Vagina (tissue), 2 donors: ENCODE measurements at places on chromosomes 1 and 21.

GRCh38 chr1:15020943-15021745 is 132.4 kb upstream of the TMEM51 start:
- no peaks in the 10 kb centered on the region for H3K27me3 ChIP-seq
- no peak for DNase-seq
- H3K4me3 ChIP-seq = no peak overlapping the region
- H3K4me1 ChIP-seq = peaks cover 18% of the 10 kb centered on the region

- no peaks in the 10 kb centered on the region for H3K27me3 ChIP-seq
- no peak for DNase-seq
- H3K4me3 ChIP-seq = no peak overlapping the region
- H3K4me1 ChIP-seq = no peaks in the 10 kb centered on the region
- no peaks in the 10 kb centered on the region for H3K36me3 ChIP-seq
These were observed 26.6 kb upstream of the RWDD3 start for GRCh38 chr1:95207223-95207935.

DNA sequence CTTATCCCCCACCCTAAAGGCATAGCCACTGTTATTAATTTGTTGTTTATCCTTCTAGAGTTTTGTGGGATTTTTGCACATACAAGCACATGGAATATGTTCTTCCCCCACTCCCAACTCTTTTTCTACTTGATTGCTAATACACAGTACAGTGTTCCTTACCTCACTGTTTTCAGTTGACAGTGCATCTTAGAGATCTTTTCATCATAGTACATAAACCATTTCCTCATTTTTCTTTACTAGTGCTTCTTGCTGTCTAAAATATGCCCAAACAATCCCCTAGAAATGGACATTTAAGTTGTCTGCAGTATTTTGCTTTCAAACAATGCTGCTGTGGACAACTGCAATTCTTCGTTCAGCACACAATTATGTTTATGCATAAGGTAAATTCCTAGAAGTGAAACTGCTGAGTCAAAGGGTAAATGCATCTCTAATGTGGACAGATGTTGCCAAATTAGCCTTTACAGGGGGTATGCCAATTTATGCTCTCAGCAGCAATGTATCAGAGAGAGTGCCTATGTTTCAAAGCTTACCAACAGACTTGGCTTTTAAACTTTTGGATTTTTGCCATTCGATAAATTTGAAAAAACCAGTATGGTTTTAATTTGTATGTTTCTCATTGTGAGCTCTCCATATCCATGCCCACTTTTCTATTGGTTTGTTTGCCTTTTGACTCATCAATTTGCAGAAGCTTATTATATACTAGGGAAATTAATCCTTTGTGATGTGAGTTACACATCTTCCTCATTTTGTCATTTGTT is 132.6 kb downstream of the MRPS6 start:
- no peaks in the 10 kb centered on the region for H3K36me3 ChIP-seq
- H3K27ac ChIP-seq = no peak overlapping the region
- H3K4me1 ChIP-seq = peaks cover 35% of the 10 kb centered on the region
- no peaks in the 10 kb centered on the region for H3K27me3 ChIP-seq
- DNase-seq = no peak

DNA sequence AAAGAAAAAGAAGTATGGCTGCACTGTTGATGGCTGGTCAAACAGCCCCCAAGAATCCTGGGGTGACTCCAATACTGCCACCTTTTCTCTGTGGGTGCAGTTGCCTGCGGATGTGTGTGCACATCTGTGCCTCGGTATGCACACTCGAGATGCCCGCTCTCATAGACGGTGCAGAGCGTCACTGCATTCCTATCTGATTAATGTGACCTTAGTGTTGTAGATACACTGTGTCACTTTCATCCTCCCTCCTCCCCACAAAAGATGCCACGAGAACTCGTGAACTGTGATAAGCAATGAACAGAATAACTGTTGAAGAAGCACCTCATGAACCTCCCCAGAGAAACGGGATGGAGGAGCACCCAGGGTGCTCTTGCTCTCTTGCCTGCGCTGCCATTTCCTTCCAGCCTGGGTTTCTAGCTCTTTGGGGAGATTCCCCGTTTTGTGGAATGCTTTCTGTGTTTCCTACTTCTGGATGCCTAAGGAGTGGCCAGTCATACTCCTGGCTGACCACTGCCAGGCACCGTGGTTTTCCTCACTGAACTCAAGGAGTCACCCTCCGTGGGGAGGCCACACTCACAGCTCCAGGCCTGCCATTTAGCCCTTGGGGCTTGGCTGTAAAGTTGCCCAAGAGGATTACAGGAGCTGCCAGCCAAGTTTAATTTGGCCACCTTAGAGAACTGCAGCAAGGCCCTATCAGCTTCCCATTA is 32.0 kb downstream of the NTPCR start:
- H3K4me3 ChIP-seq = no peak overlapping the region
- no peaks in the 10 kb centered on the region for H3K27me3 ChIP-seq
- H3K27ac ChIP-seq = no peak overlapping the region
- no peaks in the 10 kb centered on the region for H3K36me3 ChIP-seq

GRCh38 chr1:28099050-28099769 is 10.8 kb upstream of the EYA3 start:
- H3K36me3 ChIP-seq = no peaks in the 10 kb centered on the region
- no peak for DNase-seq
- no peaks in the 10 kb centered on the region for H3K27me3 ChIP-seq
- no peak overlapping the region for H3K4me3 ChIP-seq
- no peaks in the 10 kb centered on the region for H3K4me1 ChIP-seq

DNA sequence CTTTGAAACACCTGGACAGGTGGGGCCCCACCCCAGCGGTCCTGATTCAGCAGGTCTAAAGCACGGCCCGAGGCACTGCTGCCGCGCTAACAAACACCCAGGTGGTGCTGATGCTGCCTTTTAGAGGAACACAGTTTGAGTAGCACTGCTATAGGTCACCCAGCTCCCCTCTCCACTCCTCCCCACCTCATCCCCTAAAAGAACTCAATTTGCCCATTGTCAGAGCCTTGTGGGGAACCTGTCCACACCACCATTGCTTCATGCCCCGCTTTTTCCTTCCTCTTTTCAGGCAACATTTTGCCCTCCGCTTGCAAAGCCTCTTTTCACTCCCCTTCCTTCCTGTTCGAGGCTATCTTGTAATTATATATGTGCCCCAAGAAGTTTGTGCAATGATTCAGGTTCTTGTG is 26.2 kb upstream of the PADI4 start:
- no peak overlapping the region for H3K4me3 ChIP-seq
- no peaks in the 10 kb centered on the region for H3K27me3 ChIP-seq
- no peak overlapping the region for H3K27ac ChIP-seq
- H3K4me1 ChIP-seq = no peaks in the 10 kb centered on the region
- DNase-seq = no peak

DNA sequence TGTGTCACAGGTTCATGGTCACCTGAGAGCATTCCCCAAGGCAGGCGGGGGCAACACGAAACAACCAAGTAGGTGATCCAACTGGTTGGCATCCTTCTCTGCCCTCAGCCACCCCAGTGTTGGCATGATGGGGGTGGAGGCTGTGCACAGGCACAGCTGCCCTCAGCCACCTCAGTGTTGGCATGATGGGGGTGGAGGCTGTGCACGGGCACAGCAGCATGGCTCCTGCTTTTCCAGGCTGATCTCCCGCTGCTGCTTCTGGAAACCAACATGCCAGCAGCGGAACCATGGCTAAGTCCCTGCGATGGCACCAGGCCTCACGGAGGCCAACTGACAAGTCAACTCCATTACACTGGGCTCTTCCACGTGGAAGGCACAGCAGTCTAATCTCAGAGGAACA is 447.8 kb downstream of the PTPRU start:
- no peaks in the 10 kb centered on the region for H3K36me3 ChIP-seq
- H3K4me1 ChIP-seq = no peaks in the 10 kb centered on the region
- no peak overlapping the region for H3K4me3 ChIP-seq
- DNase-seq = peak; percentile 49

DNA sequence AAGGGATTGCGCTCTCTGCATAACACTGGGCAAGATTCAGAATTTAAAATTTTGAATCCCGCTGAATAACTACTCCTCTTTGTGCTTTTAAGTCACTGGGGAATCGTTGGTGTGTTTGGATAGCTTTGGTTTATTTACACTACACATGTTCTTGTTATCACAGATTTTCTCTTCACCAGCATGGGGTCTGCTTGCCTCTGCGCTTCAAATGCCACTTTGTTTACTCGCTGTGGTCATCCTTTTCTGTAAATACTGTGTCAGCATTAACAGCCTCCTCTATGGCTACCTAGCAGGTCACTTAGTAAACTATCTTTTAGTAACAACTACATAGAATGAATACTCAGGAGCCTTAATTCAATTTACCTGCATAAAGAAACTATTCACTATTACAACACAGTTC is 14.4 kb upstream of the KCNH1 start:
- DNase-seq = no peak
- H3K4me1 ChIP-seq = no peaks in the 10 kb centered on the region
- H3K4me3 ChIP-seq = no peak overlapping the region
- H3K36me3 ChIP-seq = no peaks in the 10 kb centered on the region

- H3K4me3 ChIP-seq = no peak overlapping the region
- no peak for DNase-seq
- no peaks in the 10 kb centered on the region for H3K27me3 ChIP-seq
These were observed 145.5 kb upstream of the NRIP1 start for GRCh38 chr21:15210235-15210678.

GRCh38 chr1:111116496-111116895 is 23.4 kb downstream of the DRAM2 start:
- H3K4me3 ChIP-seq = no peak overlapping the region
- H3K27ac ChIP-seq = no peak overlapping the region
- no peaks in the 10 kb centered on the region for H3K36me3 ChIP-seq
- DNase-seq = no peak
- H3K4me1 ChIP-seq = no peaks in the 10 kb centered on the region

GRCh38 chr1:232696466-232696865 is 66.5 kb upstream of the SIPA1L2 start:
- peaks cover 16% of the 10 kb centered on the region for H3K4me1 ChIP-seq
- DNase-seq = no peak
- H3K36me3 ChIP-seq = no peaks in the 10 kb centered on the region
- H3K27me3 ChIP-seq = no peaks in the 10 kb centered on the region

- H3K4me3 ChIP-seq = no peak overlapping the region
- no peaks in the 10 kb centered on the region for H3K27me3 ChIP-seq
- H3K27ac ChIP-seq = no peak overlapping the region
- no peak for DNase-seq
These were observed 281.1 kb downstream of the MRPL39 start for GRCh38 chr21:25326181-25326580.

DNA sequence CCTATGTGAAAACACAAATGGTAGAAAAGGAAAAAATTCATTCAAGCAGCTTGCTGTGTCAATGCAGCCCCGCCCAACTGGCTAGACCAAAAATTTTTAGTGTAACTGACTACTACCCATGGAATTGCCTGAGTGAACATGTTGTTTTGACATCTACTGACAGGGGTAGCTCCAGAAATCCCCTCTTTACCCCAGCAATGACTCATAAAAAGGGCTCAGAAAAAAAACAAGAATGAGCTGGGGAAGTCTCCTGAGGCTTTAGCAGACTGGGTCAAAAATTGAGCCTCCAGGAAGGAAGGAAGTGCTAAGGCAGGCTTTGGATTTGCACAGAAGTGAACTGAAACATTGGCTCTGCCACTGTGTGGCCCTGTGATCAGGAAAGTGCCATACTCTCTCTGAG is 24.4 kb upstream of the FGGY start:
- no peak overlapping the region for H3K4me3 ChIP-seq
- no peak for DNase-seq
- H3K36me3 ChIP-seq = no peaks in the 10 kb centered on the region

DNA sequence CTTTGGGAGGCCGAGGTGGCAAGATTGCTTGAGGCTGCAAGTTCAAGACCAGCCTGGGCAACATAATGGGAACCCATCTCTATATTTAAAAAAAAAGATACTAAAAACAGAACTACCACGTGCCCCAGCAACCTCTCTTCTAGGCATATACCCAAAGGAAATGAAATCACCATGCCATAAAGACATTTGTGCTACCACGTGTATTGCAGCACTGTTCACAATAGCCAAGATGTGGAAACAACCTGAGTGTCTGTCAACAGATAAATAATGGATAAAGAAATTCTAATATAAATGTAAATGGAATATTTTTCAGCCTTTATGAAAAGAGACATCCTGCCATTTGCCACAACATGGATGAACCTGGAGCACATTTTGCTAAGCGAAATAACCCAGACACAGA is 128.6 kb downstream of the PCNX2 start:
- no peak overlapping the region for H3K27ac ChIP-seq
- no peak overlapping the region for H3K4me3 ChIP-seq
- H3K36me3 ChIP-seq = no peaks in the 10 kb centered on the region
- no peaks in the 10 kb centered on the region for H3K27me3 ChIP-seq
- no peak for DNase-seq

DNA sequence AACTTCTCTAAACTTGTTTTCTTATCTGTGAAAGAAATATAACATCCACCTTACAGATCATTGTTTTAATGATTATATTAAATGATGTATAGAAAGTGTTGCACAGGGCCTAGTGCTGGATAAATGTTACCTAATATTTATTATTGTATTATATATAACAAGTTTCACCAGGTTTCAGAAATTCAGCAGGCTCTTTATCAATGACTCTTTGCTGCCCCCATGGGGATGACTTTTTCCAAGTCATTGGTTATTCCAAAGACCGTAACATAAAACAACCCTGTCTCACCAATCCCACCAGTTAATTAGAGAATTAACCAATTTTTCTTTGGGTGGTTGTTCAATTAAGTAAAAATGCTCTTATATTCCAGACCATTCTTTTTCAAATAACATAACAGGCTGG is 7.3 kb upstream of the DEDD start:
- H3K4me1 ChIP-seq = no peaks in the 10 kb centered on the region
- no peak overlapping the region for H3K27ac ChIP-seq
- H3K4me3 ChIP-seq = no peak overlapping the region
- H3K27me3 ChIP-seq = no peaks in the 10 kb centered on the region
- no peak for DNase-seq
- H3K36me3 ChIP-seq = no peaks in the 10 kb centered on the region

DNA sequence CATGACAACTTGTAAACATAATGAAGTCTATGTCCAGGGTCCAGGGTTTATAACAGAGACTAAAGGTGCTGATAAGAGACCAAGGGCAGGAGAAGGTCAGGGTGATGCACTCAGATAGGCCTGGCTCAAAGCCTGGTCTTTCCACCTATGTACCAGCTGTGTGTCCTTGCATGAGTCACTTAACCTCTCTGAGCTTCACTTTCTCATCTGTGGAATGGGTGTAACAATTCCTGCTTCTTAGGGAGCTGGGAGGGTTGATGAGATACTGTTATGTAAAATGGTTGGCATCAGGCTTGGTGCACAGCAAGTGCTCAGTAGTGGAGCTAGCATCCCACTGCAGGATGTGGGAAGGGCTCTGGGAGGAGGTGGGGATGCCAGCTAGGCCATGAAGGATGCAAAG is 143.7 kb upstream of the CSF3R start:
- H3K27me3 ChIP-seq = no peaks in the 10 kb centered on the region
- H3K27ac ChIP-seq = no peak overlapping the region
- no peak for DNase-seq
- H3K4me1 ChIP-seq = no peaks in the 10 kb centered on the region
- H3K4me3 ChIP-seq = no peak overlapping the region

- H3K4me1 ChIP-seq = no peaks in the 10 kb centered on the region
- H3K27me3 ChIP-seq = no peaks in the 10 kb centered on the region
- no peak for DNase-seq
- H3K36me3 ChIP-seq = no peaks in the 10 kb centered on the region
- H3K27ac ChIP-seq = no peak overlapping the region
These were observed 9.8 kb upstream of the KCNQ4 start for GRCh38 chr1:40773748-40774265.

- DNase-seq = no peak
- no peak overlapping the region for H3K27ac ChIP-seq
These were observed 15.1 kb downstream of the MTFR1L start for GRCh38 chr1:25834894-25835293.

GRCh38 chr1:188355082-188355481 is 1526.3 kb downstream of the PLA2G4A start:
- no peak overlapping the region for H3K27ac ChIP-seq
- H3K4me3 ChIP-seq = no peak overlapping the region
- no peak for DNase-seq
- no peaks in the 10 kb centered on the region for H3K36me3 ChIP-seq
